NB4 (cell line): ENCODE measurements at places on chromosomes 2 and 18.
A peak's percentile ranks its signal among the peaks of the same experiment; 100 is the strongest.

- DNase-seq, result no peak
Observed at GRCh38 chr2:85277416-85278158, 50.2 kb downstream of the TGOLN2 start.

GRCh38 chr2:64213532-64214275 lies 69.5 kb upstream of the PELI1 start:
- peak; percentile 25 for DNase-seq

GRCh38 chr2:107374249-107374648 lies 452.4 kb upstream of the RGPD4 start:
- DNase-seq, result no peak

GRCh38 chr18:78975699-78976335 lies 3.8 kb upstream of the SALL3 start:
- DNase-seq, result no peak

GRCh38 chr2:43405829-43406228 lies 179.4 kb upstream of the ZFP36L2 start:
- peak; percentile 45 for DNase-seq

DNA sequence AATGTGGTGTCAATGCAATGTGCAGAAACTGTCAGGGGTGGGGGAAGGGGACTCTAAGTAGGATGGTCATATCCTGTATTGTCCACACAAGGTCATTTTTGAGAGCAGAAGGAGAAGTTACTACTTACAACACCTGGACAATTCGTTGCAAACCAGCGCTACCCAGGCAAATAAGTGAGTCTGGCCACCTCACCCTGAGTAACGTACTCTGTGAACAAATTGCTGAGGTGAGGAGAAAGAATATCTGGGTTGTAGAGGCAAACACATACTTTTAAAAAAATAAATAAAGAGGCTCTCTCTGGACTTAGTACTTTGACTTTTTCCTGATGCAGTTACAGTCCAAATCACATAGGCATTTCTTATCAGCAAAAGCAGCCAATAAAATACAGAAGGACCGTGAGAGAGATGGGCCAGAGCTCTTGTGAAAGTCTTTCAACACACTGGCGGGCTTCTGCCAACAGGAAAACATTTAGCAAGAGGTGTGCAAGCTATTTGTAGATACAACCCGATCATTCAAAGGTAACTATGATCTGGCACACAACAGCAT lies 268.2 kb upstream of the ID2 start:
- peak; percentile 86 for DNase-seq

- no peak for DNase-seq
Observed at GRCh38 chr2:7753777-7754176, 836.6 kb downstream of the RNF144A start.

DNA sequence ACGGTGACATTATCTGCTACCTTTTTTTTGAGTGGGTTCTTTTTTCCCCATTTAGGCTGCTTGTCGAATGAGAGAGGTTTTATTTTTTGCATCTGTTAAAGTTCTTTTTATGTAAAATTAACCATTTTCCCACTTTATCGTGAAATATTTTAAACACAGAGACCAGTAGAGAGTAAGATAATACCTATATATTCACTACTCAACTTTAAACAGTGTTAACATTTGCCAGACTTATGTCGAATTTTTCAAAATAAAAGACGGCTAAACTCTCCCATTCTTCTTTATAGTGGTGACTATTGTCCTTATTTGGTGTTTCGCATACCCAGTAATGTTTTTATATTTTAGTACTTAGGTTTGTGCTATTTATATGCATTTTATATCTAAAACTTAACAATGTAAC lies 743 bp upstream of the PUS10 start:
- DNase-seq, result no peak

DNA sequence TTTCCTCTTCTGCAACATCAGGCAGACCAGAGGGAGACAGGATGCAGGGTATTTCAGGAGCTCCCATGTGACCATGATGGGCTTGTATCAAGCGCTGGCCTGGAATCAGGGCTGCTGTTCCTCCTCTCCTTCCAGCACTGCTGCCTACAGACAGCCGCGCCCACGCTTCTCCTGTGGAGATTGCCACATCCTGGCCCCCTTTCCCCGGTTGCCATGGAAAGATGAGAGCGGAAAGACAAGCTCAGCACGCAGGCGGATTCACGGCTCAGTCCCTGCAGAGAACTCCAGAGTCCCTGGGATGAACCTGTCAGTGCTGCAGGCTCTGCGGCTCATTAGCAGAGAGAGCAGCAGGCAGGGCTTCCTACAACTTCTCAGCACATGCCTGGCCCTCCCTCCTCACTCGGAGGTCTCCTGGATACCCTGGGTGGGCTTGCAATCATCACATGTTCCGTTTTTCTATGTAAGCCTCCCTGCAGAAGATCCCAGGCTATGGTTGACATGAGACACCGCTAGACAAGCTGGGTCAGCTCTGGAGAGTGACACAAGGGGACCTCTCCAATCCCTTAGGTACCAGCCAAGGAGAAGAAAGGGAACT lies 497.8 kb upstream of the MYT1L start:
- no peak for DNase-seq
